ENCODE measurements at places on chromosomes 6 and 20.

DNA sequence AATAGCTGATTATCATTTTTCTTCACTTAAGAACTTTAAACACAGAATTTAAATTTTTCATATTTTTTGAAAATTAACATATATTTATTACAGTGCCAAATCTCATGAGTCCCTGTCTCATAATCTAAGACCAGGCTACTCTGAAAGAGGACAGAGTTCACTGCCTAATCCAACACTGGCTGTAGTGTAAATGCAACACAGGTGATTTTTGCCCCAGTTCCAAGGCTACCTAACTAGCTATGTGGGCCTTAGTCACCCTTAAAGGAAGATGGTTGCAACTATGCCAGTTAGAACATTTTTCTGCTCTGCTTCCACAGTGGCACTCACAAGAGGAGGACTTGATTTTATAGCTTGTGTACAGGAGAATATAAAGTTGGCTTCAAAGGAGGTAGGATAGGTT lies 4.9 kb downstream of the SLC25A27 start:
- DNase-seq, result no peak

GRCh38 chr6:6701864-6702263 lies 113.3 kb downstream of the LY86 start:
- no peak for DNase-seq

DNA sequence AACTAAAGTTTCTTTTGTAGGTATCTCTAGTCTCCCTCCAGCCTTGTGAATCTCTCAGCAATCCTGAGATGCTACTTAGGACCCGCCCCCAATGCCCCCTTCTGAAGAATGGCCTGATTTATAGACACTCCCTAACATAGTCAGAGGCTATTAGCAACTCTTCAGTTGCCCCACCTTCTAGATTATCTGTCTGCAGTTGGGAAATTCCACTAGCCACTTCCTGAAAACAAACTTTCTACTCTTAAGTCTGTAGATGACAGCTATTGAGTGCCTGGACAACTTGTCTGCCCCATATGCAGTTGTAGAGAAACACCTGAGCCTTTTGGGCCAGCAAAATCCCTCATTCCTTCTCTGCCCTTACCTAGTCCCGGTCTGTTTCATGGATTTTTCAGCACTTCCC lies 188.2 kb upstream of the PREP start:
- DNase-seq, result no peak

- DNase-seq, result no peak
Measured at GRCh38 chr20:4952229-4952628, 49.1 kb downstream of the SLC23A2 start.
